ENCODE measurements at places on chromosomes 6 and 20. TPM values are rescaled to one million over a fixed set of nuclear protein-coding genes. Genes with fewer than 3 reads are reported as not detected.

- DNase-seq = no peak
These were observed 45.1 kb downstream of the TRERF1 start for GRCh38 chr6:42406306-42407280.

DNA sequence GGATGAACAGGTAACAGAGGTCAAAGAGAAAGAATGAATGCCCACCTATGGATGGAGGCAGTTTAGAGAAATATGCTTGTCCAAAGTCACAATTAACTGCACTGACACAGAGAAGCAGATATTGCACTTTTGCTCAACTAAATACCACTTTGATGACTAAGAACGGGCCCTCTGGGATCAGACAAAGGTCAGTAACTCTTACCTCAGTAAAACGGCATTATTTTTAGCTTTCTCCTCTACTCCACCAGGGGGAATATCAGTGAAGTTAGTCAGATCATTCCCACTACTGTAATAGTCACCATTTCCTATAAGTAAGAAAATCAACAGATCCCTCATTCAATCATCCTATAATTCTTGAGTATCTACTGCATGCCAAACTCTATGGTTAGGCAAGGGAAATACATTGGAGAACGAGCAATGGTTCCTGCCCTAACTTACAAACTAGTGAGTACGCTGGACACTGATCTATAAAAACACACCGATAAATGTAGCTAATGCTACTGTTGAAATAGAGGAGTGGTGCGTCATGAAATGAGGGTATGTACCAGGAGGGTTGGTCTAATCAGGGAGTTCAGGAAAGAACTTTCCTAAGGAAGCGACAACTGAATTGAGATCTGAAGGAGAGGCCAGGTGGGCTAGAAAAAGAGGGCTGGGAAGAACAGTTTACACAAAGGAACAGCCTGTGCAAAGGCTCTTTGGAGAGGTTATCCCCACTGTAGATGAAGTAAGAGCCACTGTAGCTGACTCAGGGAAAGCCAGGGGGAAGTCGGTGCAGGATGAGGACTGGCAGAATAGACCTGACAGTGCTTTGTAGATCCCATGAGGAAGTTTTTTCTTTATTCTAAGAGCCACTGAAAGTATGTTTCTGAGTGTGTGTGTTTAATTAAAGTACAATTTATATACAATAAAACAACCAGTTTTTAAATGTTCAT is 9.2 kb downstream of the ECI2 start:
- DNase-seq = no peak

- DNase-seq = no peak
These were observed 137.6 kb upstream of the MAP3K4 start for GRCh38 chr6:160853946-160854345.

DNA sequence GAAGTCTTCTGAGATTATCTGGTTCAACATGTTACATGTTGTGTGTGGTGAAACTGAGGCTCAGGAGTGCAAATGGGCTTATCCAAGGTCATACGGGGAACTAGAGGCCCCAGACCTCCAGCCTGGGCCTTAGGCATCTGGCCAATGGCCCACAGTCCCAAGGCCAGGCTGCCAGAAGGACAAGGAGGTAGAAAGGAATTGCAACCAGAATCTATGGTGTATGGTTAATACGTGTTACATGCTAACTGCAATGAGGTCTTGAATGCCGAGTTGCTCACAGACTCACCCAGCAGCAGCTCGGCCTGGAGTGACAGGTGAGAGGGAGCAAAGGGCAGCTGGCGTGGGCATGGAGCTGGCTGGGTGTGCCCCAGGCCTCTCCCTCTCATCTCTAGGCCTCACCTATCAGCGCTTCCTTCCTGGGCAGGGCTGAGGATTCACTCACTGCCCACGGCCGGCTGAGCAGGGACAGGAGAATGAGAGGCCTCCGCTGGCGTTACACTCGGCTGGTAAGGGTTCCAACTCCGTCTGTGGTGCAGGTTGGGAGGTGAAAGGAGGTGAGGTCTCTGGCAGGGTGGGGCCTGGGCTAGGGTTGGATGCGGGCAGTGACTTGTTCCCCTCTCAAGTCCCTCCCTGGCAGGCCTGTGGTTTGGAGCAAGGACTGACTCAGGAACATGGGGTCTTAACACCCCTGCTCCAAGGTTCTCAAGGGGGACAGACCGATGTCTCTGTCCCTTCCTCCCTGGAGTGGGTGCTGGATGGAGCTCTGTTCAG is at the start of gene TLDC2:
Gene TLDC2, plus strand, starts transcription at position 437 of the 771 bp plus-strand sequence. Its CDS starts 37 bp downstream, at position 474.
- no peak for DNase-seq

DNA sequence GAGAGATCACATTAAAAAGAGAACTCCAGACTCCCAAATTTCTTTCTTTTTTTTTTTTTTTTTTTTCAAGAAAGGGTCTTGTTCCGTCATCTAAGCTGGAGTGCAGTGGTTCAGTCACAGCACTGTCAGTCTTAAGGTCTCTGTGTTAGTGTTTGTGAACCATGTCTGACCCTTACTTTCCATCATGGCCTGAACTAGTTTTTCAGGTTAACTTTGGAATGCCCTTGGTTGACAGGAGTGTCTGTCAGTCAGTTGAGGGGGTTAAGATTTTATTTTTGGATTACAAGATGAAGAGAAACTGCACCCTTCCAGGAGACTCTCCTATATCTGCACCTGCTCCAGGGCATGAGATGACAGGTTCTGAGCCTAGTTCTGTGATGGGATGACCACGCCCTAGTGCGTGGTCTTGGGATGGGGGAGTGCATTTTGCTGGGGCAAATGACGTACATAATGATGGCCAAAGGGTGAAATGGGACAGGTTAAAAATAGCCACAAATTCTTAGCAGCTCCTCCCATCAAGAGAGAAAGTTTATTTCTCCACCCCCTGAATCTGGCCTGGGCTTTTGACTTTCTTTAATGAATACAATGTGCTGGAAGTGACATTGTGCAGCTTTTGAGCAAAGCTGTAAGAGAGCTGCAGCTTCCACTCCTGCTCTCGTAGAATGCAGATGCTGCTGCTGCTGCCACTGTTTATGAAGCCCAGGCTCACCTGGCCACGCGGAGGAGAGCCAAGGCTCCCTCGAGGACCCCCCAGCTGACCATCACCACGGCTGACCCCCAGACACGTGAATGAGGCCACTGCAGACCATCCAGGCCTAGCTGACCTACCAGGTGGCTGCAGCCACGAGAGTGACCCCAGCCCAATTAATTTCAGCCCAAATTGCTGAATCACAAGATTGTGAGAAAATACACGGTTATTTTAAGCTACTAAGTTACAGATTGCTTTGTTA is 29.7 kb upstream of the FAM50B start:
- no peak for DNase-seq

DNA sequence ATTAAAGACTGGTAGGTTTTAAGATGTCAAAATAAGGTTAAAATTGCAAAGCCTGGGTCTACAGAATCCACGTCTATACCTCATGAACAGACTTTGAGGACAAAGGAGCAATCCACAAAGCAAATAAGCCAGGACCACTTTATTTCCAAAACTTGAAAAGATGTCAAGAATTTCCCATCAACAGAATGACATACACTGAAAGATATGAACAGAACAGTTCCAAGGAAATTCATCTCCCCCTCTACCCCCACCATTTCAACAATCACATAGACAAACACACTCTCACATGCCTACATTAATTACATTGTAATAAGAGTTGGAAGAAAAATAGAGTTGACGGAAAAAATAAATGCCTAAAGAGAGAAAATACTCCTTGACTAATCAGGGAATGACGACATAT is 45.2 kb upstream of the NHSL1 start:
- no peak for DNase-seq

The FOXQ1 gene
- not detected for total RNA-seq

The PDE7B gene
- total RNA-seq = 0.44 TPM

The CHD6 gene
- total RNA-seq = 96.1 TPM

The LPA gene
- not detected for total RNA-seq

All from naive thymus-derived CD8-positive, alpha-beta T cell (primary cell).